ENCODE measurements at places on chromosomes 5 and 9.

GRCh38 chr9:32955655-32956478 is 45.6 kb downstream of the APTX start:
- no peak overlapping the region for H3K4me3 ChIP-seq
- H3K27ac ChIP-seq = no peak overlapping the region
- H3K36me3 ChIP-seq = no peaks in the 10 kb centered on the region

DNA sequence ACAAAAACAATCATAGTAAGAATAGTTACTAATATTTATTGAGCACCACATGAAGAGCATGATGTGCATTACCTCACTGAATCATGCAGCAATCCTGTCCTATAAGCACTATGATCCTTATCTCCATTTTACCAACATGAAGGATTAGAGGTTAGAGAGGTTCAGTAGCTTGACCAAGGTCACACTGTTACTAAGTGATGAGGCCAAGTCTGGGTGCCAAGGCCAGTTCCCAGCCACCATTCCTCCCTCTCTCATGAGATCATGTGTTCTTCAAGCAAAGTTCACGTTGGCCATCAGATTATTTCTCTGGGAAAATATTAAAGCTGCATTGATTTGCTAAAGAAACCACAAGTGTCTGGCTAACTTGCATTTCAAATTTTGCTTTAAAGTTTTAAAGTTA is 31.0 kb downstream of the PDE8B start:
- no peaks in the 10 kb centered on the region for H3K36me3 ChIP-seq
- peaks cover 5% of the 10 kb centered on the region for H3K27me3 ChIP-seq
- DNase-seq = no peak
- no peak overlapping the region for H3K4me3 ChIP-seq
- no peak overlapping the region for H3K27ac ChIP-seq

DNA sequence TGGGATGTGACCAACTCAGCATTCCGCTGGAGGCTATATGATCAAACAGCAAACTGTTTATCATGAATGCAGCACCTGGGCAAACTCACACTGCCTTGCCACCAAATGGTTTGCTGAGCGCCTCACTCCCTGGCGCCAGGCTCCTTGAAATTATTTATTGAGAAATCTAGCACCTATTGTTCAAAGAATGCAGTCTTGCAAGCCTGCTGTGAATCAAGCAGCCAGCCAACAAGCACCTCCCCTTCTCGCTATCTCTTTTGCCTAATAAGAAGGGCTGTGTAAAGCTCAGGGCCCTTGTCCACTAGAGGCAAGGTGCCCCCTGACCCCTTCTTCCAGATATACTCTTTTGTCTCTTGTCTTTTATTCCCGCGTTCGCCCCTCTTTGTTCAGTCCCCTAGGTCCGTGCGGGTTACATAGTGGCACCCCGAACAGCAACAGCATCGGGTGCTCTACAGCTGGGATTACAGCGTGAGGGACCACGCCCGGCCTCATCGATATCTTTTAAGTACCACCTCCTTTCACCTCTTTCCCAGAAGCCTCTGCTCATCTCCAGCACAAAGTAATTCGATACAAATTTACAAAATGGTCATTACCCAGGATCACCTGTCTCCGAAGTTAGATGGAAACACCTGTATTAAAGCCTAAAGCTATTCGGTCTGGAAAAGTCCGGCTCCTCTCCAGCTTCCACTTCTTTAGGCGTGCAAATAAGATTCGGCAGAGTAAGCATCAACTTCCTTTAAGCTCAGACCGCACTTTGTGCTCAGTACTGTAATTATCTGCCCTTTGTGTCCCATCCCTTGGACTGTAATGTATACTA is 896 bp downstream of the RIGI start:
- peak overlapping the region; percentile 84 for H3K4me3 ChIP-seq
- H3K27ac ChIP-seq = peak overlapping the region; percentile 67
- H3K36me3 ChIP-seq = peaks cover 25% of the 10 kb centered on the region

GRCh38 chr5:176131771-176132170 is 106.5 kb upstream of the SIMC1 start:
- peaks cover 44% of the 10 kb centered on the region for H3K27me3 ChIP-seq
- H3K36me3 ChIP-seq = no peaks in the 10 kb centered on the region
- H3K4me3 ChIP-seq = no peak overlapping the region
- DNase-seq = no peak

GRCh38 chr9:111144741-111145140 is 106.5 kb upstream of the LPAR1 start:
- H3K27ac ChIP-seq = no peak overlapping the region
- H3K4me3 ChIP-seq = no peak overlapping the region
- H3K36me3 ChIP-seq = no peaks in the 10 kb centered on the region
- no peak for DNase-seq
- no peaks in the 10 kb centered on the region for H3K27me3 ChIP-seq

- no peak for DNase-seq
- peak overlapping the region; percentile 87 for H3K4me3 ChIP-seq
- no peaks in the 10 kb centered on the region for H3K27me3 ChIP-seq
Observed at GRCh38 chr9:128190516-128191405, 611 bp downstream of the CIZ1 start.

- no peak for DNase-seq
- peaks cover 85% of the 10 kb centered on the region for H3K27me3 ChIP-seq
- H3K27ac ChIP-seq = no peak overlapping the region
Observed at GRCh38 chr5:58505502-58505901, 14.3 kb downstream of the GAPT start.

DNA sequence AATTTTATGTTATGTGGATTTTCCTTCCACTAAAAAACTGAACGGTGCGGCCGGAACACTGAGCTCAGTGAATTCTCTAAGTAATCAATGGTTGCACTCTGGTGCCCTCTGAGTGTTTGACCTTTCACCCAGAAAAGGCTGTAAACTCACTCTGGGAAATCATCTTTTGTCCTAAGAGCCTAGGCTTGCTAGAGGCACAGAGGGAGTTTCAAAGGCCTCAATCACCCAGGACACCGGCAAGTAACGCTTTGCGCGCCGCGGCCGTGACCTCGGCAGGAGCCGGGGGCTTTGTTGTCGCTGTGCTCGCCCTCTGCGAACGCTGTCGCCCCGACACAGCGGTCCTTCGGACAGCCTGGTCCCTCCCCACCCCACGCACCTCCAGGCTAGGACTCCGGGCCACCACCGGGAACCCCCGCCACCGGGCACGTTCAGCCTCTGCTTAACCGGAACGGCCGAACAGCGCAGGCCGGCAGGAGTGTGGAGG is 703 bp downstream of the ISCA1 start:
- DNase-seq = no peak
- H3K27ac ChIP-seq = no peak overlapping the region
- no peaks in the 10 kb centered on the region for H3K27me3 ChIP-seq
- peak overlapping the region; percentile 69 for H3K4me3 ChIP-seq

DNA sequence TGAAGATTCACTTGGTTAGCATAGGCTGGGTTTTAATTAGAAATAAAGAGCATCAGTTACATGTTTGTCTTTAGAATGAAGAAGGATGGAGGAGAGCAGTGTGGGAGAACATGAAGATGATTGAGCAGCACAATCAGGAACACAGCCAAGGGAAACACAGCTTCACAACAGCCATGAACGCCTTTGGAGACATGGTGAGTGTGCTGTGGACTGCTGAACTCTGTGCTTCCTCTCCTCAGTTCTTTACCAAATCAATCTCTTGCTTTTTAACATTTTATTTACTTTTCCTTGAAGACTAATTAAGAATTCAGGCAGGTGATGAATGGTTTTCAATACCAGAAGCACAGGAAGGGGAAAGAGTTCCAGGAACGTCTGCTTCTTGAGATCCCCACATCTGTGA is 38.2 kb upstream of the SPATA31E1 start:
- H3K27me3 ChIP-seq = no peaks in the 10 kb centered on the region
- no peaks in the 10 kb centered on the region for H3K4me1 ChIP-seq
- H3K27ac ChIP-seq = no peak overlapping the region
- no peak for DNase-seq
- no peak overlapping the region for H3K4me3 ChIP-seq
- no peaks in the 10 kb centered on the region for H3K36me3 ChIP-seq

DNA sequence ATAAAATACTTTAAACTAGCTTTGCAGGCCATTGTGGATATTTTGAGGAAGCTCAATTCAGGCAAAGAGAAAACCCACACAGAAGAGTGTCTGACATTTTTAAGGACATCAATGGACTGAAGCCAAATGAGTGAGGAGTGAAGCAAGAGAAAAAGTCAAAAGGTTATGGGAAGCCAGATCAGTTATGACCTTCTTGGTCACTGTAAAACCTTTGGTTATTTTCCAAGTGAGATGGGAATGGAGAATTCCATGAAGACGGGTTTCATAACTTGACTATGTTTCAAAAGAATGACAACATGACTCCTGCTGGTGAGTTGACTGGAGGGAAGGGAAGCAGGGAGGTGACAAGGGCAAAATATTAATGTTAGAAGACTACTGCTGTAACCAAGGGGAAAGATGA is 585.2 kb downstream of the EFNA5 start:
- no peak overlapping the region for H3K4me3 ChIP-seq
- no peaks in the 10 kb centered on the region for H3K27me3 ChIP-seq
- H3K4me1 ChIP-seq = no peaks in the 10 kb centered on the region
- H3K36me3 ChIP-seq = no peaks in the 10 kb centered on the region

DNA sequence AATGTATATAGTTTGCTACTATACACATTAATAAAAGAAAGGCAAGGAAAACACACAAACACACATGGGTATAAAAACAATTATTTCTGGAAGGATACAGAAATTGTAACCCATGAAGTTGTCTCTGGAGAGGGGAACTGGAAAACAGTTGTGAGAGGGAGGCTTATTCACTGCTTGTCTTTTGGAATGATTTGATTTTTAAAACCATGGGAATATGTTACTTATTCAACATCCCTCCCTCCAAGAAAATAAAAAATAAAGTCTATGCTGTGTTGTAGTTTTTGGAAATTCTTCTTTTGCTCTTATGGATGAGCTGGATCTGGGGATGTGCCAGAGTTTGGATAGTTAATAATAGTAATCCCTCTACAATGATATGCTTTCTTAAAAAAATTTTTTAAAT is 6.0 kb upstream of the C1QTNF2 start:
- H3K36me3 ChIP-seq = no peaks in the 10 kb centered on the region
- H3K4me3 ChIP-seq = no peak overlapping the region
- H3K27me3 ChIP-seq = peaks cover 87% of the 10 kb centered on the region
- no peak for DNase-seq
- H3K27ac ChIP-seq = no peak overlapping the region
- no peaks in the 10 kb centered on the region for H3K4me1 ChIP-seq

DNA sequence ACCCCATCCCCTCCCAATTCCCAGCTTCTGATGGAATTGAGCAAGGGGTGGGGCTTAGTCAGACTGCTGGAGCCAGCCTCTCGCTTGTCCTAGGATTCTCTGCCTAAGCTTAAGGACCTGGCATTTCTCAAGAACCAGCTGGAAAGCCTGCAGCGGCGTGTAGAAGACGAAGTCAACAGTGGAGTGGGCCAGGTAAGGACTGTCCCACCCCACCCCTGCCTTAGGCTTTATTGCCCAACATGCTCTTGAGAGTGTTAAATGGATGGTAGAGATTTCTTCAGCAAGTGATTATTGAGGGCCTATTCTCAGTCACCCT is 1.1 kb downstream of the SLC35A4 start:
- H3K4me1 ChIP-seq = peaks cover 16% of the 10 kb centered on the region
- no peaks in the 10 kb centered on the region for H3K27me3 ChIP-seq
- H3K36me3 ChIP-seq = peaks cover 31% of the 10 kb centered on the region
- H3K27ac ChIP-seq = peak overlapping the region; percentile 95
- peak overlapping the region; percentile 93 for H3K4me3 ChIP-seq

DNA sequence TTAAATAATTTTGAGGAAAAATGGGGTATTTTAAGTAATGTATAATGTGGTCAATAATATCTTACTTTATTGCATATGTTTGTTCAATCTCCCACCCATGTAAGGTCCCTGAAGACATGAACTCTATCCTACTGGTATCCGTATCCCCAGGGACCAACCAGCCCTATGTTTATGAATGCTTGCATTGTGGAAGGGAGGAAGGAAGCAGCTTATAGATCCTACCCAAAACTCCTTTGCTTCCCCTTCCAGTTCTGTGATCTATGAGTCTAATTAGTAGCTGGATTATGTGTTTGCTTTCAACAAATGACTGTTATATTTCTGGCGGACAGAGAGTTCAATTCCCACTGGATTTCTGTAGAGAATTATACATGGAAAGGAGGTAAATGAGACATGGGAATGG is 45.6 kb downstream of the CNTRL start:
- peaks cover 8% of the 10 kb centered on the region for H3K36me3 ChIP-seq
- H3K4me1 ChIP-seq = peaks cover 8% of the 10 kb centered on the region
- DNase-seq = no peak
- H3K27ac ChIP-seq = no peak overlapping the region

DNA sequence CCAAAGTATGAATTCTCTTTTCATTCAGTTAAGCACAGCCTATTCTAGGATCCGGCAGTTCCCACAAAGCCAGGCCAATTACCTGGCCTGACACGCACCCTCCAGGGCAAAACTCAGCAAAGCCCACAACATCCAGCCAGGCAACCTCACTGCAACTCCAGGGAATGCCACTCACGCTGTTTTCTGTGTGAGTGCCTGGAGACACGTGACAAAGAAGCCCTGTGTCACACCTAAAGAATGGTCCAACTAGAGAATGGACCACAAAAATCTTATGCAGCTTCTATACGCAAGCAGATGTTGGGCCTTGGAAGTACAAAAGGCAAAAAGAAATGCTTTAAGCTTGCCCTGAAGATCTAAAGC is 20.2 kb downstream of the RETREG1 start:
- H3K36me3 ChIP-seq = no peaks in the 10 kb centered on the region
- peaks cover 30% of the 10 kb centered on the region for H3K27me3 ChIP-seq
- no peaks in the 10 kb centered on the region for H3K4me1 ChIP-seq
- DNase-seq = no peak

DNA sequence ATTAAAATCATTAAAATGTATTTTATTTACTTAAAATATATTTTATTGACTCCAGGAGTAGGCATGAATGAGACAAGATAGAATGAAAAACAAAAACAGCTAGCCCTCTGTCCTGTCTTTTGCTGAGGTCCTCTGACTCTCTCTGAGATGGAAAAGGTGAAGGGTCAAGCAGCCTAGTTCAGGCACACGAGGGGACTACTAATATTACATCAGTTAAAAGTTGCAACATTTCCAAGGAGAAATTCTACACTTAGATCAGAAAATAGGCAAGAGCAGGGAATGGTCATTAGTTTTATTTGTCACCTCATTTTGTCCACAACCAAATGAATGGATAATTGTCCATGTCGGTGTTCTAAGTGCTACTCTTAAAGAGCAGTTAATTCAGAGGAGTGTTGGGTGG is 148.5 kb downstream of the CDH10 start:
- no peak overlapping the region for H3K27ac ChIP-seq
- no peaks in the 10 kb centered on the region for H3K4me1 ChIP-seq
- no peak overlapping the region for H3K4me3 ChIP-seq
- no peak for DNase-seq
- no peaks in the 10 kb centered on the region for H3K36me3 ChIP-seq
- H3K27me3 ChIP-seq = no peaks in the 10 kb centered on the region

DNA sequence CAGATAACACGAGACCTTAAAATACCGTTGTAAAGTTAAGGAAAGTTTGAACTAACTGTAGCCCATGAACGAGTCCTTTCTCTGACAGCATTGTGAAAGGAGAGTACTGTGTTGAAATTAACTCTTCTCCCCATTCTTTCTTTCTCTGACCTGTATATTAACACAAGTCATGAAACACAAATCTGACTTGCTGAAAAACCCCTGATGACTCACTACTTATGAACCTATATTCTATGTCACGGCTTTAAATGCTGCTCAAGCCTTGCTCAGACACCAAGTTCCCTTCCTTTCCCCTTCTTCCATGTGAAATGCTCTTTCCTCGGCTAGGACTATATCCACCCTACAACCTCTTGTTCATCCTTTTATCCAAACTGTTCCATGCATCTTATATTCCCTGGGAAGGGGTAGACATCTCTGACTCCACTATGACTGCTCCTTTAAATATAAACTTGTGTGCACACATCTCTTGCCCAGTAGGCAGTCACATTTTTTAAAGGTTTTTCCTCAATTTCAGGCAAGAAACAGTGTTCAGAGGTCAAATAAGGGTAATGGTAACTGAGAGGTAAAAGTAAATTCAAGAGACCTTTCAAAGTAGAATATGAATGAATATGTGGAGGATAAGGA is 142.9 kb downstream of the NFIB start:
- H3K27ac ChIP-seq = peak overlapping the region; percentile 62
- H3K4me1 ChIP-seq = peaks cover 26% of the 10 kb centered on the region
- H3K36me3 ChIP-seq = peaks cover 6% of the 10 kb centered on the region
- no peaks in the 10 kb centered on the region for H3K27me3 ChIP-seq
- peak overlapping the region; percentile 3 for H3K4me3 ChIP-seq

Data from Calu3 (cell line).